Activated CD4-positive, CD25-positive, alpha-beta regulatory T cell treated with anti-CD3 and anti-CD28 coated beads, Interleukin-2, amount 50 U/mL, for 24 hours (primary cell): ENCODE measurements at places on chromosomes 4 and X.

DNA sequence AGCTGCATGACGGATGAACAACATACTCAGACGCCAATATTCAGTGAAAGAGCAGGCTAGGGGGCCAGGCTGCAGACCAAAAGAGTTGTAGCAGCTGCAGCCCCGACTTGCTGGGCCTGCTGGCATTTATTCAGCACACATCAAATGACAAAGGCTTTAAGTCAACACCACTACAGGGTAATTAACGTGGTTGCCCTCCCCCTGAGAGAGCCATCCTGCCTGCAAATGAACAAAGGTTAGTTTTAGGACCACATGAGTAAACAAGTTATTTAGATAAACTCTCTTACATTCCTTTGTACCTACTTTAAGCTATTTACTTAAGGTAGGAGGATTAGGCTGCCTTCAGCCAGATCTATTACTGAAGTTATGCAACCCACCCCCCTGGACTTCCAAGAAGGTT lies 1329.1 kb downstream of the PCDH18 start:
- ATAC-seq, result no peak

- ATAC-seq, result no peak
Measured at GRCh38 chr4:76546759-76547742, 112.0 kb downstream of the SHROOM3 start.

- ATAC-seq, result no peak
Measured at GRCh38 chr4:24236532-24236931, 346.7 kb upstream of the PPARGC1A start.

- no peak for ATAC-seq
Measured at GRCh38 chr4:180953572-180953971, 1289.6 kb upstream of the TENM3 start.

DNA sequence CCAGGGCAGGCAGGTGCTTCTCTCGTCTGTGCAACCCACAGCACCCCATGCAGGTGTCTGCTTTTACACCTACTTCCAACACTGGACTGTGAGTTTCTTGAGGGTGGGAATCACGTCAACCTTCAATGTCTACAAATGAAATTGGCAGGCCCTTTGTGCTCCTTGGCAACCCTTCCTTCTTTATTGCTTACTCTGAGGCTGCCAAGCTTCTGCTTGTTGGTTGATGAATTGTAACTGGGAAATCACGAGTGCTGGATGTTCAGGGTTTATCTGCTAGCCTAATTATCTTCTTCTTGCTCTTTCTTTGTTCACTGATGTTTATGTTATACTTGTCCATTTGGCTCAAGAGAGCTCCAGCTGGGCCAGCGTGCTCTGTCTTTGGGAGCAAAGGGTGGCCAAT lies 2.5 kb upstream of the DGAT2L6 start:
- ATAC-seq, result no peak

DNA sequence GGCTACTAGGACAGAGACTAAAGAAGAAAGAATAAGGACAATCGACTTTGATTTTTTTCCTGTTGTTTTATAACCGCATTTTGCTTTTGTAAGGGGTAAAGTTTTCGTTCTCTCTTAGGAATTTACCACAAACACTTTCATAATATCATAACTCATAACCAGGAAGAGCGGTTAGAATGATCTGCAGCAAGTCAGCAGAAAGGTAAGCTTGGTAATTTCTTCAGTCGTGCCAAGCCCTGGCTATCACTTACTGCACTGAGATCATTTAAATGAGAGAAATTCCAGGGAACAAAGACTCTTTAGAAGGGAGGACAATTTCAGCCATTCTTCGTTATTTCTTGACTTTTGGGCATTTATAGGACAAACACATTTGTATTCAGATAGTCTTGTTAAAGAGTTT lies 258.1 kb downstream of the UNC5C start:
- ATAC-seq, result no peak

GRCh38 chr4:156473151-156473550 lies 498.4 kb downstream of the PDGFC start:
- ATAC-seq, result no peak

- ATAC-seq, result peak; percentile 51
Measured at GRCh38 chr4:184534511-184535391, 60.4 kb upstream of the IRF2 start.

DNA sequence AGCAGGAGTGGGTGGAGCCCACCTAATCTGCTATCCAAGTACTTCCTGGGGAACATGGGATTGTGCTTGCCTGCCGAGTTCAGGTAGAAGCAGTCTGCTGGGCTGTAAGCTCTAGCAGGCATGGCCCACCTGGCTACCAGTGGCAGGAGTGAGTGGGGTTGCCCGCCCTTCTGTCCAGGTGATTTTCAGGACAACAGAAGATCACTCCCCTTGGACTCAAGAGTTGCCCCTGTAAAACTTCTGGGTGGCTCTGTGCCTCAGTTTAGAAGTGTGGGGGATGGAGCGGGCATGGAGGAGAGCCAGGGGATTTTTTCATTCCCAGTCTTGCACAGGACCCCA lies 43.5 kb downstream of the NDST3 start:
- ATAC-seq, result no peak

DNA sequence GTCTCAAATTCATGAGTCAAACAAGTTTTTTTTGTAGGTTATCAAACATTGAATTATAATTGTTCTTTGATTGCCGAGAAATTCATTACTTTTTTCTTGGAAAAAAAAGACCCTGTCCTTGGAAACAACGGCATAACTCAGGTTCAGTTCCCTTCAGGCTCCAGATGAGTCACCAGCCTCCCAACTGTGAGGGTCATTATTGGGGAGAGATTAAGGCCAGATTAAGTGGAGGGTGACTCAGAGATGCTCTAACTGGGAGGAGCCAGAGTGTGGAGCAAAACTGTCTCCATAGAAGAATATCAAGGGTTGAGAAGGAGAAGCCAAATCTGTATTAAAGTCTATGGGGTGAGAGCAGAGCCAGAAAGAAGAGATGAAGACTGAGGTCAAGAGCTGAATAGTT lies 9.6 kb downstream of the ADGRG4 start:
- no peak for ATAC-seq

GRCh38 chr4:8000247-8000646 lies 60.6 kb upstream of the AFAP1 start:
- no peak for ATAC-seq

GRCh38 chr4:163755013-163755412 lies 260.5 kb downstream of the TMA16 start:
- no peak for ATAC-seq
